ENCODE measurements at places on chromosomes 7 and 10.
A peak's percentile ranks its signal among the peaks of the same experiment; 100 is the strongest.

DNA sequence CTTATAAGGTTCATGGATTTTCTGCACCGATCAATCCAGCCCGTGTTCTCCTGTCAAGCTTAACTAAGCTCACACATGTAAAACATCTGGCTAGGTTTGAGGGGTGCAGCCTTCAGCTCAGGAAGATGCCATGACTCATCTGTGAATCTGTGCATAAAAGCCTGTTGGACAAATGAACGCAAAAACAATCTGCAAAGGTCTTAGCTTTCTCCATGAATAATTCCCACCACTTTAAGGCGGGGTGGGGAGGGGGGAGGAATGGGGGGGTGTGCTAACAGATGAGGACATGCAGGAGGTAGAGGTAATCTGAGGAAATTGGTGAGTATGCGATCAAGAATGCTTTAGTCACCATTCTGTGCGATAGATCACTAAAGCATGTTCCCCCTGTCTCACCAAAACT lies 4.8 kb downstream of the DOCK4 start:
- DNase-seq = no peak

DNA sequence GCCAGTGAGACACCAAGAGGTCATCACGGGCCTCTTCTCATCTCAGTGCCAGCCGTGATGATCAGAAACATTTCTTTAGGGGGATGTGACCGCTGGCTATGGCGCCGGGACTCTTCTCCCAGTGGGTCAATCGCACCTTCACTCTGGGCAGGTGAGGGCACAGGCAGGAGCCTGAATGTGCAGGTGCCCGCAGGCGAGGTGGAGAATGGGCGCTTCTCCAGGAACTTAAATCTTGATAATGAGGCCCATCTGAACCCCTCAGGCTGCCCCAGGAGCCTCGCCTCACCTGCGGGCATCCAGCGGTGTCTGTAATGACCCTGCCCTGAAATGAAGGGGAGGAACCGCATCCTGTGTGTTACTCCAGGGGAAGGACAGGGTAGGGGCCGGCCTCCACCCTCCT lies 204.7 kb downstream of the ADARB2 start:
- no peak for DNase-seq

DNA sequence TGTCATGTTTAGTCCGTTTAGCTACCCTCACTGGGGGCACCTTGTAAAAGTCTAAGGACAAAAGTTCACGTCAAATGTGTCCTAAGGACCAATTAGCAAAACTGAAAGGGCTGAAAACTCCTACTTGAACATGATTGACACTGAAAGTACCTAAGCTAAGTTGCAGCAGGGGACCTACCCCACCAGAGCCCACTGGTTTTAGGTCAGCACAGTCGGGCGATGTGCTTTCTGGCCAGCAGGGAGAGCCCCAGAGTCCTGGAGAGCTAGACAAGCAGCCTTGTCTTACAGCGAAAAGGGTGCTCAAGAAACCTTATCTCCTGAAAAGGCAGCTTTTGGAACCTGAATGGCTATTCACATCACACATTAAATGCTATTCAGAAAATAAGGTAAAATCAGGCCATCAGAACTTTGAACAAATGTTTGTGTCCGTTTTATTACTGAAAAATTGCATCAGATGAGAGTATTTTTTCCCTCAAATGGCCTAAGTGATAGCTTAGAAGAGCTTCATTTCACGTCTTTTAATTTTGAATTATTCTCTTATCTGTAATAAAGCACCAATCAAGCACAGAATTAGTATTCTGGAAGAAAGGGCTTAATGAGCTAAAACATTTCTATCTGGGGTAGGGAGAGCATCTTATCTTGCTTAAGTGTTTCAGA lies 52.2 kb upstream of the MKI67 start:
- peak; percentile 51 for DNase-seq

- DNase-seq = no peak
Observed at GRCh38 chr10:26780793-26781601, 79.8 kb downstream of the ABI1 start.

DNA sequence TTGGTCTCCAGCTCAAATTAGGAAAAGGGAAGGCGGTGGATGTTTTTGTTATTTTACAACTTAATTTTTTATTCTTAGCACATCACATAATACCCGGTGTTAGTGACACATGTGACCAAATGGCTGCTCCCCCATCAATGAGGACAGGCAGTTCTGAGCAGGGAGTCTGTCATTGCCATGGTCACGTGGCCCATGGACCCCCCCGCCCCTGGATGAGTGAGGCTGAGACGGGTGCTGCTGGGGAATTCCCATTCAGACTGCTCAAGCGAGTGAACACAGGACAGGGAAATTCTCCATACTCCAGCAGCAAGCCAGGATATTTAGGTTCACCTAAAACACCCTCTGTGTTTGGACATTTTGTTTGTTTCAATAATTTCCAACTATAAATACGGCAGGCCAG lies 34.7 kb upstream of the SLC35B4 start:
- no peak for DNase-seq

- DNase-seq = no peak
Observed at GRCh38 chr10:75530299-75530698, 98.9 kb downstream of the LRMDA start.

- DNase-seq = no peak
Observed at GRCh38 chr10:130024779-130025325, 60.8 kb upstream of the EBF3 start.

DNA sequence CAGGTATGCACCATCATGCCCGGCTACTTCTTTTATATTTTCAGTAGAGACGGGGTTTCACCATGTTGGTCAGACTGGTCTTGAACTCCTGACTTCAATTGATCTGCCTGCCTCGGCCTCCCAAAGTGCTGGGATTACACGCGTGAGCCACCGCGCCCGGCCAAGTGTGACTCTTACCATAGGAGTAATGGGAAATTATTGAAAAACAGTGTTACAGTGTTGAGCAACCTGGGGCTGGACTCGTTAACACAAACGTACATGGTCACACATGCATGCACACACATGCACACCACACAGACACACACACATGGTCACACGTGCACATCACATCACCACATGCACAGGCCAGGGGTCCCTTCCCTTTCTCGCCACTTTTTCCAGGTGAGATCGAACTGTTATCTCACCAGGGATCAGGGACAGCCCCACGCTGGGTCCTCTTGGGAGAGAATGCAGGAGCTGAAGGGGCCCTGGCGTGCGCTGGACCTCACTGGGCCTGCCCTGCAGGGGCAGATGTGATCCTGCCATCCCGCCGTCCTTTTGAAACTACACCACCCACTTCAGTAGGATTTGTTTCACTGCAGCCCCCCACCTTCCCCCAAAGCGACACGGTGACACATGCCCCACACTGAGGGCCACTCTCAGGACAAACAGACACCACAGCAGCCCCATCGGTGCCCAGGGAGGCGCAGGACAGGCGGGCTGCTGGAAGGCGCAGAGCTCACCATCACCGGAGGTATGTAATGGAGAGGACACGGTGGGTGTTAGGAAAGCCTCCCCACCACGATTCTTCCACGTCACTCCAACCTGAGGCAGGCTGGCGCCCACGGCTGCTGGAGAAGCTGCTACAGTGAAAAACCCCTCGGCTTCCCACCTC lies 10.2 kb downstream of the RADIL start:
- DNase-seq = no peak

DNA sequence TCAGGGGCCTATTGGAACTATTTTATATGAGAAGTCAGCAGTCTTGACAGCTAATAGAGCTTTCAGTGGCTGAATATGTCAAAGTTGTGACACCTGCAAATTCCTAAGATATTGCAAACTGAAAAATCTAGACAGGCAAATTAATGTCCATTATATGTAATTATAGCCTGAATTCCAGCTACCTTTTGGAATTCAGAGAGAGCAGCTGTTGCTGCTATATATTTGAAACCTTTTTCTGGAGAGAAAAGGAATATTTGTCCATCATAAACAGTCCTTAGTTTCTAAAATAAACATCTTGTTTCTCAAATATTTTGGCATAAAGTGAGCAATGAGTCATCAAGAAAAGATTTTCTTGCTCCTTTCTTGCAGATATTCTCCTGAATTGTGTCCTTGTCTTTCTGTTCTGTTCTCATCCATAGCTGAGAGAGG lies 408.9 kb upstream of the SEMA3D start:
- DNase-seq = no peak

GRCh38 chr7:35430547-35431153 lies 176.8 kb upstream of the TBX20 start:
- DNase-seq = peak; percentile 39

- peak; percentile 51 for DNase-seq
Observed at GRCh38 chr7:44104860-44105771, 971 bp downstream of the AEBP1 start.

GRCh38 chr7:74010407-74010806 lies 17.6 kb upstream of the ELN start:
- no peak for DNase-seq

GRCh38 chr7:149688836-149689235 lies 84.6 kb downstream of the ZNF467 start:
- DNase-seq = no peak

DNA sequence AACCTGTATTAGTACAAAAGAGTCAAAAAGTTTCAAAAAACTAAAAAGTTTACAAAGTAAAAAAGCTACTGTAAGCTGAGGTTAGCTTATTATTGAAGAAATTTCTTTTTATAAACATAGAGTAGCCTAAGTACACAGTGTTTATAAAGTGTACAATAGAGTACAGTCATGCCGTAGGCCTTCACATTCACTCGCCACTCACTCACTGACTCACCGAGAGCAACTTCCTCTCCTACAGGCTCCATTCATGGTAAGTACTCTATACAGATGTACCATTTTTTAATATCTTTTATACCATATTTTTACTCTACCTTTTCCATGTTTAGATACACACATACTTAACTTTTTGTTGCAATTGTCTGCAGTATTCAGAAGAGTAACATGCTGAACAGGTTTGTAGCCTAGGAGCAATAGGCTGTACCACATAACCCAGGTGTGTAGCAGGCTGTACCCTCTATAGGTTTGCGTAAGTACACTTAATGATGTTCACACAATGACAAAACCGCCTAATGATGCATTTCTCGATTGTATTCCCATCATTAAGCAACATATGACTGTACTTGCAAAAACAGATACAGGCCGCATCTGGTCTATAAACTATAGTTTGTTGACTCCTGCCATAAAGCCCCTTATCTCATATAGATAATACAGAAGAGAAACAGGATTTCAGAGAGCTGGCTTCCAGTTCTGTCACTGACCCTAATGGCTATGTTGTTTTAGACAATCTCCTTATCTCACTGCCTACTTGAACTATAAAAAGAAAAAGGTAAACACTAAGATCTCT lies 438.8 kb downstream of the HTR7 start:
- DNase-seq = no peak

- no peak for DNase-seq
Observed at GRCh38 chr10:45199205-45199740, 116.1 kb downstream of the OR13A1 start.

GRCh38 chr10:124364674-124365073 lies 54.0 kb downstream of the OAT start:
- no peak for DNase-seq

DNA sequence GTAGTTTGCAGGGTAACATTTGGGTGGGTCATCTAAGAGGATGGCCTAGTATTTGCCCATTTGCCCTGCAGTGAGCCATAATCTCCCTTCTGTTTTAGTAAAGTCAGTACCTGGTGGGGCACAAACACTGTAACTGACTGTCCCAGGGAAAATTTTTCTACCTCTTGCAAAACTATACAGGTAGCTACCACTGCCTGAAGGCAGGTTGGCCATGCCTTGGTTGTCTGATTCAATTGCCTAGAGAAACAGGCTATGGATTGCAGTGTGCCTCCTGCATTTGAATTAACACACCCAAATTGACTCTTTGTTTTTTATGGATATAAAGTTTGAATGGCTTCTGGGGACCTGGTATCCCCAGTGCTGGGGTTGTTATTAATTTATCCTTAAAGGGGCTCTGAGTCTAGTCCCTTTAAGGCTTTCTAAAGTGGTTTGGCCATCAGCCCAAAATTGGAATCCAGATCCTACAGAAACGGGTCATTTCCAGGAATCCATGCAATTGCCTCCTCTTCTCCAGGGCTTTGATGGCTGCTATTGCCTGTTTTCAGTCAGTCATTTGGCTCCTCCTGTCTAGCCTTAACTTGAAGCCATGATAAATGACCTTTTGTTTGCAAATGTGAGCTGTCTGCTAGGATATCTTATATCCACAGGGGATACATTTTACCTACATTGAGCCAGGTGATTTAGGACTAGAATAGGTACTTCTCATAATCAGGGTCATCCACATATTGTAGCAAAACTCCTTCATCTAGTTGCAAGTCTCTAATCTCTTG lies 89.1 kb downstream of the STRA8 start:
- no peak for DNase-seq

GRCh38 chr7:155252444-155252887 lies 45.2 kb upstream of the INSIG1 start:
- DNase-seq = no peak

DNA sequence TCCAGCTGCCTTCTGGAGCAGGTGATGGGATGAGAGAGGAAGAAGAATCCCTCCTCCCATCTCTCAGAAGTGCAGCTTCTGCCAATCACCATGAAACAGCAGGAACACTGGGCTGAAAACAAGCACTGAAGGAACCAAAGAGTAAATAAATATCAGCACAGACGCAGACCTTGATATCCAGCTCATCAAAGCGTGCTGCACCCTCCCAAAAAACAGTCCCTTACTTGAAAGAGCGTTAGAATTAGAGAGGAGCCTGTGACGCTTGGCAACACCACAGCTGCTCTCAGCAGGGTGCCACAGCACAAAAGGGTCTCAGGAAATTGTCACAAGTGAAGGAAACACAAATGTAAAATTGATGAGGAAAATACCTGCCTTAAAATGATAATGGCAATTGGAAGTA lies 39.5 kb downstream of the KLF6 start:
- DNase-seq = peak; percentile 32

All from NCI-H82 (cell line).